ENCODE measurements at places on chromosomes 7 and 10. TPM values are rescaled to one million over a fixed set of nuclear protein-coding genes. Genes with fewer than 3 reads are reported as not detected.

- H3K4me3 ChIP-seq, result no peak overlapping the region
- H3K4me1 ChIP-seq, result no peaks in the 10 kb centered on the region
- DNase-seq, result no peak
- H3K36me3 ChIP-seq, result no peaks in the 10 kb centered on the region
- no peaks in the 10 kb centered on the region for H3K27me3 ChIP-seq
- H3K27ac ChIP-seq, result no peak overlapping the region
Measured at GRCh38 chr7:105448181-105448580, 59.5 kb upstream of the SRPK2 start.

- no peak overlapping the region for H3K27ac ChIP-seq
- no peaks in the 10 kb centered on the region for H3K27me3 ChIP-seq
- no peak overlapping the region for H3K4me3 ChIP-seq
- H3K36me3 ChIP-seq, result no peaks in the 10 kb centered on the region
- H3K4me1 ChIP-seq, result no peaks in the 10 kb centered on the region
Measured at GRCh38 chr10:33547976-33548375, 213.5 kb upstream of the NRP1 start.

- no peak for DNase-seq
- H3K27me3 ChIP-seq, result no peaks in the 10 kb centered on the region
- no peak overlapping the region for H3K4me3 ChIP-seq
- peaks cover 82% of the 10 kb centered on the region for H3K4me1 ChIP-seq
- H3K36me3 ChIP-seq, result peaks cover 32% of the 10 kb centered on the region
- peak overlapping the region; percentile 100 for H3K27ac ChIP-seq
Measured at GRCh38 chr10:93445097-93445960, 36.8 kb downstream of the MYOF start.

DNA sequence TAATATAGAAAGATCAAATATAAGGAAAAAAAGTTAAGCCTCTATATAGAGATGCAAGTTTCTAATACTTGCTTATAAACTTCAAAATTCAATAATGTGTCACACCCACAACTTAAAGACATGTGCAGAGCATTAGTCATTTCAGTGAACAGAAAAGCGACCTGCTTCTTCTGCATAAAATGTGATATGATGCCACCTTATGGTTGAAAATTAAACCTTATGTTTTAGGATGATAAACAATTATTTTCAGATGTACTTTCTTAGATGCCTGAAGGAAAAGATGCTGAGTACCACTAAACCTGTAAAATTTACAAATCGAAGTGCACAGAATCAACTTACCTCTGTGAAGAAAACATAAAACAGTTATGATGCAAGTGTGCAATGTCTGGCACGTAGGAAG, 96.0 kb downstream of the MTERF1 start:
- no peaks in the 10 kb centered on the region for H3K4me1 ChIP-seq
- H3K4me3 ChIP-seq, result no peak overlapping the region
- H3K36me3 ChIP-seq, result no peaks in the 10 kb centered on the region
- no peak overlapping the region for H3K27ac ChIP-seq
- H3K27me3 ChIP-seq, result no peaks in the 10 kb centered on the region

- no peak overlapping the region for H3K4me3 ChIP-seq
- H3K27ac ChIP-seq, result no peak overlapping the region
- peaks cover 3% of the 10 kb centered on the region for H3K27me3 ChIP-seq
- no peaks in the 10 kb centered on the region for H3K36me3 ChIP-seq
Measured at GRCh38 chr7:37893359-37893758, 23.3 kb downstream of the SFRP4 start.

GRCh38 chr10:87594864-87595263, 64.8 kb upstream of the PAPSS2 start:
- no peaks in the 10 kb centered on the region for H3K36me3 ChIP-seq
- peaks cover 3% of the 10 kb centered on the region for H3K27me3 ChIP-seq
- no peak for DNase-seq
- no peak overlapping the region for H3K27ac ChIP-seq

PNLIPRP2 gene
- 0.72 TPM for total RNA-seq

RPP38 gene
- total RNA-seq, result 19.9 TPM

Data from Panc1 (cell line).